NCI-H460 (cell line): ENCODE measurements at places on chromosomes 2 and 18.

DNA sequence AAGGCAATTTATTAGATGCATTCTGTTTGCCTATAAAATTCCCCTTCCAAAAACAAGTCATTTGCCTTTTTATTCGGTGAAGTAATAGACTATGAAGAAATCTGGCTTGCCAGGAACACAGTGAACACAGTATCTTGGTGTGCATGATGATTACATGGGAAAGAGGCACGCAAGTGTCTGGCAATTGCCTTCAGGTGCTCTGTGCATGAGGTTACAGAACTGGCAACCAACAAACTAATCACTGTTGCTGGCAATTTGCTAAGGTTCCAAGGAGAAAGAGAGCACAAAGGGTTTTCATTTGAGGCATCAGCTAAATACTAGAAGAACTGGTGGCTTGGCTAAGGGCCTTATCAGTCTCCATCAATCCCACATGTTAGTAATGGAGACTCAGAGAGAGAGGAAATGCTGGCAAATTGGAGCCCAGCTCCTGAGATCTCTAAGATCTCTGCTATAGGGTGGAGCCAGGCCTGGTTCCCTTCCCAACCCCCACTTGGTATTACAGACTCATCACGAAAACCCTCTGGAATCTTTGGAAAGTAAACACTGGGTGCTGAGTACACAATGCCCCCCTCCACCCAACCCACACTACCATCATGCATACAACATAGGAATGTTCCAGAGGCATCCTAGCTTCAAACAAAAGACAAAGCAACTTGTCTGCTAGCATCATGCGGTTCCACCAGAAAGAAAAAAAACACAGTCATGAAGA lies 10.4 kb downstream of the RNF152 start:
- no peak for DNase-seq

GRCh38 chr2:37448342-37449120 lies 104.1 kb downstream of the QPCT start:
- no peak for DNase-seq

- DNase-seq, result peak; percentile 85
These were observed 680.9 kb downstream of the IRS1 start for GRCh38 chr2:226118471-226119429.

- no peak for DNase-seq
These were observed 606 bp downstream of the OTOF start for GRCh38 chr2:26477126-26477910.

DNA sequence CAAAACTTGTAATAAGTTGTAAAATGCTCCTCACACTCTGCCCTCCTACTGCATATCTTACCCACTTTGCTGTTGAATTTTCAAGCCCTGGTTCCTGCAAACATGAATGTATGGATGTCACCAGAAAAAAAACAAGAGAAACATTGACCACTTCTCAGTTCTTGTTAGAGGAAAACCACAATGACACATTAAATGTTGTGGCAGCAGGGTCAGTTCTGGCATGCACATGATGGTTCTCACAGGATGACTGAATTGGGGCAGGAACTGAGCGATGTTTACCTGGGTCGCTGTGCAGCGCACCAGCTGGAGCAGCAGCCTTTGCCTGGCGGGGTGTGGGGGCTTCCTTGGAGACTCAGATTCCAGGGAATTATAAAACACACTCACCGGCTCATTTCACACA lies 14.0 kb upstream of the PRKCE start:
- no peak for DNase-seq

- no peak for DNase-seq
These were observed 114.4 kb upstream of the FZD5 start for GRCh38 chr2:207884127-207884526.

DNA sequence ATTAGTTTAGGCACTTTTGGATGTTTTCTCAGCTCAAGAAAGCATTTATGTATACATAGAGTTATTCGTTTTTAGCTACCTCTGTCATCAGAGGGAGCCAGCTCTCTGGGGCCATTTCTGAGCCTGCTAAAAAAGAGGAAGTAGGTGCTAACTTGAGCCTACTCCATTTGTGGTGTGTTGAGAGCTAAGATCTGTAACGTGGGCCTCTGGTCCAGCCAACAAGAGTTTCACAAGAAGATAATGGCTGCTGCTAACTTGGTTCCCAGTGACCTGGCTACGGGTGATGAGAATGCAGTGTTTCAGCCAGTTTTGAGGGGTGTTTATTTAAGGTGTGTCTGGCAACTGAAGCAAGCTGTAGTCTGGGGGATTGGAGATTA lies 182.5 kb downstream of the PRKCE start:
- no peak for DNase-seq

- DNase-seq, result no peak
These were observed 615 bp downstream of the GORASP2 start for GRCh38 chr2:170929686-170930050.

DNA sequence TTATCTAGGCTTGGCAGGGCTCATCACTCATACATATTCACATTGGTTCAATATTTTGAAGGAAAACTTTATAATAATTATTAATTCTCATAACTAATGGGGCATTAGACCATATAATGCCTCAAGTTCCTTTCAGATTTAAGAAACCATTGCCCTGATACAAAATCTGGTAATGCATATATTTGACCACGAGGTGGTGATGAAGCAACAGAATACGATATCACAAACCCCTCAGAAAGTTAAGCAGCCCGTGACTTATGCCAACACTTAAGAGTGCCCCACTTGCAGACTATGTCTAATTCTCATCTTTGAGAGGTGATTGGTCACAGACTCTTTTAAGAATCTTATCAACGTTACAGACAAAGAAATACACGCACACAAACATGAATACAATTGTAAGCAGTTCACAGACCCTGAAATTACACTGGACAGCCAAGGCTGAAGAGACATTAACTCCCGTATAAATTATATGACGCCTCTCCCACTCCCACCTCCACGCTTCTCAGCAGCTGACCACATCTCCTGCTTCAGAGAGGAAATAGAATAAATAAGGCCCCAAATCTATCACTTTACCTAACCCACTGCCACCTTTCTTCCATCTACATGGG lies 20.7 kb upstream of the DNAH6 start:
- DNase-seq, result peak; percentile 64

DNA sequence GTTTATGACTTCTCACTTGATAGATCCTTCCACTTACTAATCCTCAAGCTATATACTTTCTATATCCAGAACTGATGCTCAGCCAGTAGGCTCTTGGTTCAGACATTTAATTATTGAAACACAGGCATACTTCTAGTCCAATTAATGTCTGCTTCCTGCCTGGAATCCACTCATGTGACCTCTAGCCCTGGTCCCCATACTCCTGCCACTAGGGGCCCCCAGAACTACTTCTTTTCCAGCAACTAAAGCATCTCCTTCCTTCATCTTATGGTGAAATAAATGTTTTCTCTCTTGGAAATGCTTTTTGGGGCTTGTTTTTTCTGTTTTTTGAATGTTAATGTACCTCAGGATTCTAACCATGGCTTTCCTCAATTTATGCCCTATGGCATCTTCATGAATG lies 527.6 kb downstream of the SATB2 start:
- DNase-seq, result no peak

- DNase-seq, result no peak
These were observed 130.4 kb downstream of the GALR1 start for GRCh38 chr18:77379976-77380509.

DNA sequence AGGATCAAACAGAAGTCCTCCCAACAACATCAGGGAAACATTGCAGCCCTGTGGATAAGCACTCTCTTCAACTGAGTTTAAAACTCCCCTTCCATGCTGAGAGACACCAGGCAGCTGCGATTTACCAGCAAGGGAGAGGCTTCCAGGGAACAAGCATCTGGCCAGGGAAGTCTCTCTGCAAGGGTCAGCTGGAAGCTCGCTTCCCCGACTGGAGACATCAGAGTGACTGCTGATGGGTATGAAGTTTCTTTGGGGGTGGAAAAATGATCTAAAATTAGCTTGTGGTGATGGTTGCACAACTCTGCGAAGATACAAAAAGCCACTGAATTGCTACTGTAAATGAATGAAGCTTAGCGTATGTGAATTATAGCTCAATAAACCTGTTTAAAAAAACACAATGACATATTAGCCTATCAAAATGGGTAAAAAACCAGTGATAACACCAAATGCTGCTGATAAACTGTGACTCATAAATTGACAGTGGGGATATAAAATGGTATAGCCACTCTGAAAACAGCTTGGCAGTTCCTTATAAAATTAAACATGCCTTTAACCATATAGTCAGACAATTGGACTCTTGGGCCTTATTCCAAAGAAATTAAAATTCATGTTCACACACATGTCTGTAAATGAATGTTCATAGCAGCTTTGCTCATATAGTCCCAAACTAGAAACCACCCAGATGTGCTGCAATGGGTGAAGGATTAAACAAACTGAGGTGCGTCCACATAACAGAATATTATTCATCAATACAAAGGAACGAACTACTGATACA lies 1082.0 kb downstream of the SOCS6 start:
- DNase-seq, result no peak

DNA sequence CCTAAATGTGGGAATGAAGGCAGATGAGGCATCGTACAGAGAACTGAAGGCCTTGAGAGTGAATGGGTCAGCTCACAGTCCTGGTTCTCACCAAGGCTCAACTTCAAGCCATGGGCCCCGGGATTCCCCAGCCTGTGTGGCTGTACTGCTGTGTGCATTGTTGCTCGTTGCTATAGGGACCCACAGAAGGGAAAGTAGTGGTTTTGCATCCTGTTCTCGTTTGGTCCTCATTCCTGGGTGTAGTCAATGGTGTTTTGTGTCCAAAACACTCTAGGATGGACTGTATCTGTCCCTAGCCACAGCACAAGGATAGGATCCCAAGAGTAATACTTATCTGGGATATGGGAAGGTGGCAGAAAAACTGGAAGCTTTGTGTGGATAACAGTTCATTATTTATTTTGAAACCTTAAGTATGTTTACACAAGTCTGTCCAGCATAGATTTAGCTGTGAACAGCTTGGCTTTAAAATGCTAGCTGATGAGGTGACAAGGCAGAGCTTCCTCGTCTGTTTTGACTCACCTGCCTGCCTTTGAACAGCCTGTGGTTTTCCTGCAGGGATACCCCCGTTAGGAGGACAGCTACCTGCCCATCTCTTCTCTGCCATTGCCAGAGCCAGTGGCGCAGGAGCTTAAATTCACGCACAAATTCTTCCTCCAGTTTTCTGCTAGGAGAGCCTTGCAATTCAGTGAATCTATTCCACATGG lies 85.0 kb downstream of the WDSUB1 start:
- no peak for DNase-seq

- DNase-seq, result no peak
These were observed 69.4 kb downstream of the CABLES1 start for GRCh38 chr18:23204589-23205235.

DNA sequence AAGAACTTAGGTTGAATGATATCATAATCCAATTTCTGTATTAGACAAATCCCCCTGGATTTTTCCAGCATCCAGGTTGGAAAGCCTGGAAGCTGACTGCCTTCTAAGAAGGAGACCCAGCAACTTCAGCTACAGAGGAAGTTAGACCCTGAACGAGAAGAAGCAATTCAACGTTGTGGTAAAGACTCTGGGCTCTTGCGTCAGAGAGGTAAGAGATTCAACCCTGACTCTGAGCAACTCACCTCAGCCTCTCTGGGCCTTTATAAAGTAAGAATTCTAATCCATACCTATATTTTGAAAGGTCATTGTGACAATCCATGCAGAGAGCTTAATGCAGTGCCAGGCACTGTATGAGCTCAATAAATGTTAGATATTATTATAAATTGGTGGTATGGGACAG lies 9.7 kb downstream of the E2F6 start:
- no peak for DNase-seq
